ENCODE measurements at places on chromosomes 6 and 20.

DNA sequence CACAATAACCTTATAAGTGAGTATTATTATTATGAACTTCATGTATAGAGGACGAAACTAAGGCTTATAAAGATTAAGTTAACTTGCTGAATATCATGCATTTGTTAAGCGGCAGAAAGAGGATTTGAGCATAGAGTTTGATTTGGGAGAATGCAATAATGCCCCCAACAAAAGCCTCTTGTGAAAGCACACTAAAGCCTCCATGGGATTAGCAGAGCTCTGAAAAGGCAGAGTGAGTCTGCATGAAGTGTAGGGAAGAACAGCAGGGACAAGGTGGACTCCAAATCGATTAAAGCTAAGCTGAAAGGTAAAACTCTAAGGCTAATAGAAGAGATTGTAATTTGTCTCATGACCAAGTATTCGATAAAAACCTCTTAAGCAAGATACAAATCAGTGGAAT lies 100.3 kb downstream of the SH3BGRL2 start:
- no peak for DNase-seq

GRCh38 chr20:63275825-63276224 lies 3.2 kb downstream of the ARFGAP1 start:
- DNase-seq = no peak

DNA sequence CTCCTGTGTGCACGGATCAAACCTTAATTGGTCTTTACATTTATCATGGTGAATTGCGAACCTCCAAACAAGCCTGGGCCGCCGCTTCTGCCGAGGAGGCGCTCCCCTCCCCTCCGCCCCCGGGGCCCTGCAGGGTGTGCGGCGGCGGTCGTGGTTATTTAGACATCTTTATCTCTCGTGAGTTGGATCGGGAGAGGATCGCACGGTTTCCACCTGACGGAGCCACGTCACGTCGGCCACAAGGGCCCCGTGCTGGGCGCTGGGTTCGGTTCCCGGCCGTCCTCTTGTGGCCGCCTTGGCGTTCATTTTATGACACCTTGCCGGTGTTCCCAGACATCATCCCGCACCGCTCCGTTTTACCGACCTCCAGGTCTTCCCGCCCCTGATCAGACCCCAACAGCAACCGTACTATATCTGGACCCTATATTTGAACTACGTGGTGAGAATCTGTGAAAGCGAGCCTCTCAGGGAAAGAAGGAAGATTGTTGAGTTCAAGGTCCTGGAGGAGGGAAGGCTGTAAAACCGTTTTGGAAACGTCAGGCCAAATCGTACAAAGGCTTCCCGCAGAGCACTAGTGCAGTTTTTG lies 1.3 kb upstream of the CNR1 start:
- no peak for DNase-seq

DNA sequence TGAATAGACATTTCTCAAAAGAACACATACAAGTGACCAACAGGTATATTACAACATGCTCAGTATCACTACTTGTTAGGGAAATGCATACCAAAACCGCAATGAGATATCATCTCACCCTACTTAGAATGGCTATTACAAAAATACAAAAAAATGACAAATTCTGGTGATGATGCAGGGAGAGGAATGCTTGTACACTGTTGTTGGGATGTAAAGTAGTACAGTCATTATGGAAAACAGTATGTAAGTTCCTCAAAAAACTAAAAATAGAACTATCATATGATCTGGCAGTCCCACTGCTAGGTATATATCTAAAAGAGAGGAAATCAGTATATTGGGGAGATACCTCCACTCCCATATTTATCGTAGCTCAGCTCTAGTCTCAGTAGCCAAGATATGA lies 10.9 kb upstream of the SLC17A5 start:
- no peak for DNase-seq

DNA sequence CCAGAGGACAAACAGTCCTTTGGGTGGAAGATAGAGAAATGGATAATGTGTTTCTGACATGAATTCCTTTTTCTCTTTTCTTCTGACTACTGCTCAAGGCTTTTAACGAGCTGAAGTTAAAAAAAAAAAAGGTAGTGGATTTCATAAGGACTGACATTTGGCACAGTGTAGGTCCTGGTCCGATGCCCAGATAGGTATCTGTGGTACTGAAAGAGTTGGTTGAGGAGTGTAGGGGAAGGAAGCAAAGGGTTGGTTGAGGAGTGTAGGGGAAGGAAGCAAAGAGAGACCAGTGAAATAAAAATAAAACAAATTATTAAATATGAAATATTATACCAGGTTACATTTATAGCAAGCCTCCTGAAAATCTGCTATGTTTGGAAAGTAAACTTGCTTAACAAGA lies 11.8 kb downstream of the UTRN start:
- DNase-seq = no peak

DNA sequence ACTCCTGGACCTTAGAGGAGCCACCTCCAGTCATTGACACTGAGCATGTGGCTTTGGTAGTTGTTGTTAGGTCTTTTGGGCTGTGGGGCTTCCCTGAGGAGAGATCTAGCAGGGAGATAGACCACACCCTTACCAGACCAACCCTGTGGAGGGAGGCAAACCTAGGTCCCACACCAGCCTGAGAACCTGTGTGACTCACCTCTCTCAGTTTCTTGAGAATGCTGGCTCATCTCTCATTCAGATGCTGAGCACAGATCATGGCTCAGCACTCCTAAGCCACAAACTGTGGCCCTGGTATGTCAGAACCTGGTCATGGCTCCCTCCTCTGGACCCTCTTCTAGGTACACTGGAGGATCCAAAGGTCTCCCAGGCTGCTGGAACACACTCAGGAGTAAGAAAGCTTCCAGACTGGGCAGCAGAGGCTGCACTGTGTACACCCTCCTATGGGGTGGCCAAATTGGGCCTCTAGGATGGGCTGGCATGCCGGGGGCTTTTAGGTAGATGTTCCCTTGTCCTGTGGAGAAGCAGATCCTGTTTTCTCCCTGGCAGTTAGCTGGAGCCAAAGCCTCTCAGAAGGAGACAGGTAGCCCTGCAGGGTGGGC lies 1294.5 kb downstream of the KHDRBS2 start:
- no peak for DNase-seq

DNA sequence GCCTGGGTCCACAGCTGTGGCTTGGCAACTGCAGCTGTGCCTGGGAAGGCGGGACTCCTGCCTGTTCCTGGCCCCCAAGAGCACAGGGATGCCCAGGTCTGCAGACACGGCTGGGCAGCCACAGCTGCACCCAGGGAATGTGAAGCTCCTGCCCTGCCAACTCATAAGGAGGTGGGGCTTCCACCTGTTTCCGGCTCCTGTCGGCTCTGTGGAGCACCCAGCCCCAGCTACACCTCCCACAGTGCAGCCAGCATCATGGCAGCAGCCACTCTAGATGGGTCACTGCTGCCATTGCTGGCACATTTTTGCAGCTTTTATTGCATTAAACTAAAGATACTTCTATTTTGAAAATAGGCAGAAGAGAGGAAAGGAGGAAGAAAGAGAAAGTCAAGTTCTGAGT lies 207.9 kb downstream of the SAMD5 start:
- no peak for DNase-seq

GRCh38 chr6:166436195-166437139 lies 53.7 kb upstream of the MPC1 start:
- no peak for DNase-seq

DNA sequence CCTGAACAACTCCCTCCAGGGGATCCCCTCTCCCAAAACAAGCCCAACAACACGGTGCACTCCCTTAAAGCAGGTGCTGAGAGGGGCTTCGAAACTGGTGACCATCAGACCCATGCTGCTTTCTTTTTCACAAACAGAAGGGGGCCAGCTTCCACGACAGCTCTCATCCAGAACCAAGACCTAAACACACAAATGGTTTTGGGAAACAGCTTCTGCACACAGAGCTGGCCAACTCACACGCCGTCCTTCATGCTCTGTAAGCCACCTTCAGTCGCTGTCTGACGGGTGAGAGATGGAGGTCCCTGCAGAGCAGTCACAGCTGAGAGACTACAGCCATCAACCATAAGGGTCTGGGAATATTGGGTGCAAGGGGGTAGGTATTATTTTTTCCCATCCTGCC lies 76.3 kb downstream of the ZMYND8 start:
- no peak for DNase-seq

DNA sequence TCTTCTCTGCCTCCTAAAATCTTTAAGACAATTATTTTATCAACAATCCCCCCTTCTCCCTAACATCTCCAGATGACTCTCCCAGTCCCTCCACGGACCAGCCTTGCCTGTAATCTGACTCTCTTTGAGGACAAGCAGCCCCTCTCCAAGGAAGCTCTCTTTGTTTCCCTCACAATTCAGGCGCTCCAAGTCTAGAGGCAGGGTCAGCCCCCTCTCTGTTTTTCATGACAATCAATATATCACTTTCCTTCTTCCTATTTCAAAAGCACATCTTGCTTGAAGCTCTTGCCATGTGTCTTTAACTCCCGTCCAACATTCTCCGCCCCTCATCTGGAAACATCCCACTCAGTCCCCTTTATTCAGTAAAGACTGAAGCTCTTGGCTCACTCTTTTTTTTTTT lies 393.4 kb upstream of the SULF2 start:
- no peak for DNase-seq

DNA sequence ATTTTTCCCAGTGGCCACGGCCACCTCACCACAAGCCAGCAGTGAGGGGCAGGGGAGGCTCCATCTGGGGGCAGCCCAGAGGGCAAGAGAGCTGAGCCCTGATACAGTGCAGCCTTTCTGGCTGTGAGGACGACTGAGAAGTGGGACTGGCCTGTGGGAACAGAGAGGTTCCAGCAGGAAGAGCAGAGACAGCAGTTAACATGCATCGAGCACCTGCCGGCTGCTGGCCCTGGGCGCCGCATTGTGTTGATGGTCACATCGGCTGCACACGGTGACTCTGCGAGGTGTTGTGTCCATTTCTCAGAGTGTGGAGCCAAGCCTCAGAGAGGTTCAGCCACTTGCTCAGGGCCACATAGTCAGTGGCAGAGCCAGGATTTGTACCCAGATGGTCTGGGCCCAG lies 9.8 kb downstream of the FOXS1 start:
- no peak for DNase-seq

- no peak for DNase-seq
These were observed 53.0 kb downstream of the DEK start for GRCh38 chr6:18211338-18211737.

GRCh38 chr6:28525496-28526039 lies at the start of gene GPX5:
Gene GPX5 (plus strand): TSS chr6:28525881. CDS start chr6:28526014, 133 bp downstream.
- DNase-seq = no peak

GRCh38 chr20:12598894-12599293 lies 409.9 kb upstream of the SPTLC3 start:
- DNase-seq = no peak

- no peak for DNase-seq
These were observed 73.5 kb downstream of the EFHC1 start for GRCh38 chr6:52493669-52494068.

Data from DMS153 (cell line).